ENCODE measurements at places on chromosomes 16 and 17. TPM values are rescaled to one million over a fixed set of nuclear protein-coding genes. Genes with fewer than 3 reads are reported as not detected.

The CDRT15L2 gene
- not detected for polyA plus RNA-seq

The EPN3 gene
- not detected for polyA plus RNA-seq

The CHST4 gene
- not detected for polyA plus RNA-seq

The PLEKHH3 gene
- polyA plus RNA-seq: not detected

The SULT1A2 gene
- polyA plus RNA-seq: not detected

The BCL6B gene
- not detected for polyA plus RNA-seq

The CCT6B gene
- polyA plus RNA-seq: not detected

The TSPAN10 gene
- polyA plus RNA-seq: not detected

The CD300LG gene
- polyA plus RNA-seq: not detected

The GRB7 gene
- not detected for polyA plus RNA-seq

The KRT23 gene
- not detected for polyA plus RNA-seq

The TP53TG3F gene
- polyA plus RNA-seq: not detected

The ARL5C gene
- polyA plus RNA-seq: not detected

The CCL7 gene
- not detected for polyA plus RNA-seq

The IGF2BP1 gene
- polyA plus RNA-seq: not detected

The KRT10 gene
- 191 TPM for polyA plus RNA-seq

The FOXN1 gene
- not detected for polyA plus RNA-seq

The TBC1D3H gene
- not detected for polyA plus RNA-seq

The KCNJ2 gene
- polyA plus RNA-seq: not detected

The PRSS27 gene
- 0.18 TPM for polyA plus RNA-seq

The PDE6G gene
- polyA plus RNA-seq: 75.1 TPM

The MSLN gene
- polyA plus RNA-seq: not detected

The C17orf78 gene
- polyA plus RNA-seq: not detected

The OR1A1 gene
- not detected for polyA plus RNA-seq

The HELZ gene
- 41.4 TPM for polyA plus RNA-seq

The LAT gene
- polyA plus RNA-seq: 220 TPM

The CCL17 gene
- not detected for polyA plus RNA-seq

The PRCD gene
- 5.3 TPM for polyA plus RNA-seq

The ANKFN1 gene
- polyA plus RNA-seq: not detected

The KCNH6 gene
- polyA plus RNA-seq: not detected

The PRSS53 gene
- 0.63 TPM for polyA plus RNA-seq

The MARVELD3 gene
- polyA plus RNA-seq: not detected

The PLD6 gene
- 2.5 TPM for polyA plus RNA-seq

The PRR35 gene
- polyA plus RNA-seq: not detected

The ITGAD gene
- polyA plus RNA-seq: 0.27 TPM

The CLEC19A gene
- not detected for polyA plus RNA-seq

The RRAD gene
- not detected for polyA plus RNA-seq

The CCL4 gene
- 748 TPM for polyA plus RNA-seq

The P2RX5 gene
- polyA plus RNA-seq: 5.9 TPM

The KRTAP4-9 gene
- not detected for polyA plus RNA-seq
